Stimulated activated CD8-positive, alpha-beta memory T cell treated with anti-CD3 and anti-CD28 coated beads, Interleukin-7, amount 100 ng/mL, for 1 hour (primary cell): ENCODE measurements at places on chromosomes 7 and 10.

DNA sequence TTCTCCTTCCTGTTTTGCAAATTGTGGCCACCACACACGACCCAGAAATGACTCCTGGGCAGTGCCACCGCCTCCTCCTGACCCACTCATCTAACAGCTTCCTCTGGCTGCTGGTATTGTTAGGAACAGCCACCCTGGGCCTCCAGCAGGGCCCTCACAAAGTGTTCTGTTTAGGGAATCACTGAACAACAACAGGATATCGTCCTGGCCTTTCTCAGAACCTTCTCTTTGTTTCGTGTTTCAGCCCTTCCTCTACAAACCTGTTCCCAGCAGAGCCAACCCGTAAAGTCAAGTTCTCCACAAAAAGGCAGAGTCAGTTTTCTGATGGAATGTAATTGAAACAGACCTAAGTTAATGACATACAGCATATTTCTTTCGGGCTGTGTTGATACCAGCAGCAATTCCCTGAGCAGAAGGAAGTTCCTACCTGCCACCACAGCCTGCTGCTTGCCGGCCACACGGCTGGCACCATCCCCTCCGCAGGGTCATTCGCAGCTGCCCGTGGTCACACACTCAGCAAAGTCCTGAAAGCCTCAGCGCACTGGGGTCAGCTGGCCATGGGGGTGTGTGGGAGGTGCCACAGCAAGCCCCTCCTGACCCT, 91.7 kb upstream of the PITRM1 start:
- DNase-seq, result no peak

DNA sequence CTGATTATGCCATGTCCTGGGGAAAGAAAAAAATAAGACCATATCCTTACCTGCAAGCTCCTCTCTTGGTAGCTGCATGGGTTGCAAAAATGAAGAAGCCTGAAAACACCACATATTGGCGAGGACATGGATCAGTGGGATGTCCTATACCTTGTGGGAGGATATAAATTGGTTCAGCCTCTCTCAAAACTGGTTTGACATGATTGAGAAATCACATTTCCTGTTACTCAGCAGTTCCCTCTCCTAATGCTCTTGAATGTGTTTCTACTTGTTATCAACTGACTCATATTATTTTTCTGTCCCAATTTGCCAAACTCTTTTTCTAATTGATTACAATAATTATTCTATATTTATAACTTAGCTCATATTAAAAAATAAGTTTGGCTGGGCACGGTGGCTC, 380.2 kb downstream of the EXOC4 start:
- no peak for DNase-seq

DNA sequence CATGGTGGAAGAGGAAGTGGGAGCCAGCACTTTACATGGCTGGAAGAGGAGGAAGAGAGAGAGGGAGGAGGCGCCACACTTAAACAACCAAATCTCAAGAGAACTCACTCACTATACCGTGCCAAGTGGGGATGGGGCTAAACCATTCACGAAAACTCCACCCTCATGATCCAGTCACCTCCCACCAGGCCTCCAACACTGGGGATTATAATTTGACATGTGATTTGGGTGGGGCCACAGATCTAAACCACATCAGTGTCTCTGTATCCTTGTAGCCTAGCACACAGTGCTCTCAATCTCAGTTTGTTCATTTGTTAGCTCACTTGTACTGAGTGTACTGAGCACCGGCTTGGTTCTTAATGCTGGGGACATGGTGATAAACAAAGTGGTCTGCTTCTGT, 228.3 kb downstream of the BUB3 start:
- DNase-seq, result no peak

DNA sequence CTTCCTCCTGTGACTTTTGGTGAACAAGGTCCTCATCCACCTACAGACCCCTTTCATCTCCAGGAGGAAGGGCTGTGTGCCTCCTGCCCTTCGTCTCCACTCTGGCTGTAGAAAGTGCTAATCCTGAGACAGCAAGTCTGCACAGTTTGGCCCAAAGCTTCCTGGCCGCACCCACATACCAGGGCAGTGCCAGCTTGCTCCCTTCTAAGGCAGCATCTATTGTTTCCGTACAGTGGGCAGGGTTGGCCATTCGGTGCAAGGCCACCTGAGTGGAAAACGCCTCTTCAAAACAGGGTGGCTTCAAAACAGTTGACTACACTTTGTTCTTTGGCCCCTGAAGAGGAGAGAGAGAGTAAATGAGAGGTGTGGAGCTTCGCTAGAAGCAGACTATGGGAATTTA, 134.1 kb upstream of the KLF14 start:
- DNase-seq, result no peak

DNA sequence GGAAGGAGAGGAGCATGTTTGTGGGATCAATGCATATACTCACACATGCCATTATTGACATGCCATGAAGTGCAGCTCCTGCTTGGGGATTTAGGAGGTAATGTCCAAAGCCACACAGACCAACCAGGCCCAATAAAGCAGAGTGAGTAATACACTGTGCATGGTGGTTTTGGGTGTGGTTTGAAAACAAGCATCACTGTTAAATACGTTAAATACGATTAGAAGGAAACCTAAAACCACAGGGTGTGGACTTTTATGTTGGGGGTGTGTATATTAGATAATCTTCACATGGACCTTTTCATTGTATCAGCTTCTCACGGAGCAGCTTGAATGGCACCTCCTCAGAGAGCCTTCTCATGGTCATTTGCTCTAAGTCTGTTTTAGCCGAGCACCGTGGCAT, 10.4 kb upstream of the EIF3A start:
- DNase-seq, result no peak

GRCh38 chr7:33596686-33597085, 308.7 kb upstream of the BMPER start:
- no peak for DNase-seq

GRCh38 chr7:157890921-157891401, 554.2 kb downstream of the DNAJB6 start:
- no peak for DNase-seq

DNA sequence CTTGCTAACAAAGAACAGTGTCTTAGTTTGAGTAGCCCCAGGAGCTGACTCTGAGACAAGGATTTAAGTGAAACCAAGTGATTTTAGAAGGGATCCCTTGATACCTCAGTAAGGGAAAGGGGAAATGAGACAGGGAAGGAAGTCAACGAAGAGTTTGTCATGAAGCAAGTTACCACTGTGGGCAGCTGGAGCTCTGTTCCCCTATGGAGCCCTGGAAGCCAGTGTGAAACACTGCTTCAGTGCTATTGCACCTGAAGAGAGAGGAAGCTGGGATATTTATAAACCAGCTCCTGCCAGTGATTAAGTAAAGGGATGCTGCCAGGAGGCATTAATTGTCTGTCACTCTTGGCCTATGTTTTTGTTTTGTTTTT, 58.9 kb upstream of the WAPL start:
- no peak for DNase-seq
